ENCODE measurements at places on chromosomes 7 and 10. TPM values are rescaled to one million over a fixed set of nuclear protein-coding genes. Genes with fewer than 3 reads are reported as not detected.

Gene CEP41
- total RNA-seq, result 36.0 TPM

- DNase-seq, result peak; percentile 10
These were observed 27.6 kb downstream of the SLC35G1 start for GRCh38 chr10:93921338-93921737.

Gene TMEM184A
- 2.3 TPM for total RNA-seq

DNA sequence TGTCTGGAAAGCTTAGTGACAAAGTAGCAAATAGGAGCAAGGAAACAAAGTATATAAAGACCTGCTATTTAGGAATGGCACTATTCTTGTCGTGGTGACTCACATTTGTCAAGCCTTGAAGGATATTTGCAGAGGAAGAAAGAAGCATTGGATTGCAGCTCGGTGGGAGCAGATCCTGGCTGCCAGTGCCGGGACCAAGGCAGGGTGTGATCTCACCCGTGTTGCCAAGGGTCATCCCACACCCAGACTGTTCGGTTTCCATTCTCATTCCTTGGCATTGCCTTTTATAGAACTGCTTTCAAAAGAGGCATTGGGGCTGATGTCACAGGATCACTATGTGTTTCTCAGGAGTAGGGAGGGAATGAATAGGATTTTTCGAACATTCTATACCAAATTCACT is 176.2 kb downstream of the GALNT17 start:
- peak; percentile 83 for DNase-seq

- DNase-seq, result no peak
These were observed 36.6 kb downstream of the INSYN2A start for GRCh38 chr10:127159648-127160245.

DNA sequence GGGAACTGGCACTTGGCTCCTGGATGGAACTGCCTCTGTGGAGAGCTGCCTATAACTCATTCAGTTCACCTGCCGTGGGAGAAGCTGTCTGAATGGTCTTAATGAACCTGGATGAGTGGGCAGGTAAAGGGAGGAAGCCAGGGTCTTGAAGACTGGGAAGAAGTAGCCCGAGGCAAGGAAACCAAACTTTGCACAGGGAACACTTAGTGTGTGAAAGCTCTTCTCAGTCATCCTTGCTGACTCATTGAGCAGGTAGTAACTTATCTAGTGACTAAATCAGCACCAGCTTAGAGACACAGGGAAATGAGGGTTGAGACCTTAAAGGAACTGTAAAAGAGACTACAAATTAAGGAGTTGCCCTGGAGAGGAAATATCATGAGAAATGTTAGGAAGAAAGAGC is 9.9 kb downstream of the LRRC4 start:
- no peak for DNase-seq

Gene FKBP6
- not detected for total RNA-seq

Gene RNF133
- total RNA-seq, result not detected

DNA sequence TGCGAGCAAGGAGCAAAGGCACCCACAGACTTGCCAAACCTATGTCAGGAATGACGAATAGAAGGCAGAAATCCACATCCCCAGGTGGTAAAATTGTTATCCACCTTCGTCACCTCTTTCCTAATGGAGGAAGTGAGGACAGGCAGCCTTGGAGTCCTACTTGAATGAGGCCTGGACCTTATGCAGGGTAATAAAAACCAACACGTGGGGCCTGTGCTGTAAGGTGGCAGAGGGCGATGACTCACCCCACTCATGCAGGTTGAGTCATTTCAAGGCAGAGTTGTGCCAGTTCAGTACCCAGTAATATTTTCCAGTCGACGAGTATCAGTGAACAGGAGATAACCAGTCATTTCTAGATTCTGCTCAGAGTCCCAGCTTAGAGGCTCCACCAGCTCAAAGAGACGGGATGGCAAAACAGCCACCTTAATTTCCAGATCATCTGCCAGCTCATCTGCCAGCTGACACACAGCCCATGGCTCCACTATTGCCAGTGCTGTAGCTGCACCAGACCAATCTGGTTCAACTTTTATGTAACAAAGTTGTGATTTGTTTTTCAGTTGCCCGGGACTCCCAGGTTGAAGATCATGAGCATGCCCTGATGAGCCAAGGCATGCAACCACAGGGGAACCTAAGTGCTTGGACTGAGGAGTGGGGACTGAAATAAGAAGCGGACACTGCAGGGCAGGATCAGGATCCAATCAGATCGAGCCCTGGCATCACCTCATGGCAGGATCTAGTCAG is 176.2 kb upstream of the ITGB1 start:
- peak; percentile 92 for DNase-seq

DNA sequence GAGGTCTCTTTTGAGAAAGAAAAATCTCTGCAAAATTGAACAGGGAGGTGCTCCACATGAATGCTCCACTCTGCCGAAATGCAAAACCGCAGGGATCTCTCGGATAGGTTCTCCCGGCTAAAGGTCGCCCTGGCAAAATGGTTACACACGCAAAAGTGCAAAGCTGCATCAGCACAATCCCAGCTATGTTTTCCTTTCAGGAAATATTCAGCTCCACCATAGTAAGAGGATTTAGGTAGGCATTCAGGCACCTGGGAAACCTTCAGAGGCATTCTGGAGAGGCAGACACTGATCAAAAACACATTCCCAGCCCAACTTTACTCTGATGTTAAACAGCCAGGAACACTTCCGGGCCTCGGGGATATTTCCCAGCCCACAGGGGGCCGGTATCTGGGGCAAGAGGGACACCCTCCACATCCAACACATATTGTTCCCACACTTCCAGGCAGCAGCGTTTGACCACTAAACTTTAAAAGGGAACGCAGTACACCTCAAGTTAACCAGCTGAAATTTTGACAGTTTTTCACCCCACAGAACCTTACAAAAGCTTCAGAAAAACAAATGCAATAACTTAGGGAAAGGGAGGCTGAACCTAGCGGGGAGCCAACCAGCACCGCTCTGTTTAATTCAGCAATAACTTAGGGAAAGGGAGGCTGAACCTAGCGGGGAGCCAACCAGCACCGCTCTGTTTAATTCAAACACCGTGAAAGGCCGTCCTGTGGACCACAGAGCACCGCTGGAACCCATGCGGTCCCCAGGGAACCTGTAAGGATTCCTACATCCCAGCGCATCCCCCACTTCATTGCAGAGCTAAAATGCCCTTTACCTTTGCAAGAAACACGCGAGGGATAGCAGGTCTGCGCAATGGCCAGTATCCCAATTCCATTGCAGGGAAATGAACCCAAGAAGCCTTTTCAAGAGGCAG is 45.9 kb downstream of the TNS3 start:
- DNase-seq, result peak; percentile 64

- DNase-seq, result no peak
These were observed 52.5 kb upstream of the VKORC1L1 start for GRCh38 chr7:65820287-65820950.

DNA sequence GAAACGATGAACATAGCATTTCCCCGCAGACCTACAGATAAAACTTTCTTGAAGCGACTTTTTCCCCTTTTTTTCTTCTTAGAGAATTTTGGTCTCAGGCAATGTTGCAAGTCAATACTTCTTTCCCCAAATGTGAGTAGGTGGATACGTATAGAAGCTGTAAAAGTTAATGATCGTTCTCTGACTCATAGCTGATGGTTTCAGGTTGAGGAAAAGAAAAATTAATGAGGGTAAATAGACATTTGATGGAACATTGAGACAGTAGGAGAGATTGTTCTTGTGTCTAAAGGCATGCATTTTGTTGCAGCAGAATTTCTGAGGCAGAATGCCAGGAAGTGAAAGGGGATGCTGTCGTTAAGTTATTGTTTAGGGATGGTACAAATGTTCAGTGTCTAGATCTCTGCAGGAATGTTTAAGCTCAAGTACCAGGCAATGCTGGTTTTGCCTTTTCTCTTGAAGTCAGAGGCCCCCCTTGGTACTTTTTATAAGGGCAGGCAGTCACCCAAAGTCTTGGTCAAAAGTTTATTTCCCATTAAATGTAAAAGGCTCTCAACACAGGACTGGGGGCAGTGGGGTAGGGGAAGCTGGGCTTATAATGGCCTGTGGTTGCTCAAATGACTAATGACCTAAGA is 9.3 kb downstream of the TCF7L2 start:
- DNase-seq, result no peak

Gene UNC5B
- total RNA-seq, result 7.1 TPM

Gene A1CF
- total RNA-seq, result 0.10 TPM

- no peak for DNase-seq
These were observed 75.8 kb downstream of the GNAI1 start for GRCh38 chr7:80210400-80210799.

Measured in H4 (cell line).